ENCODE measurements at places on chromosomes 7 and 10. TPM values are rescaled to one million over a fixed set of nuclear protein-coding genes. Genes with fewer than 3 reads are reported as not detected.

The HK1 gene
- 128 TPM for total RNA-seq

DNA sequence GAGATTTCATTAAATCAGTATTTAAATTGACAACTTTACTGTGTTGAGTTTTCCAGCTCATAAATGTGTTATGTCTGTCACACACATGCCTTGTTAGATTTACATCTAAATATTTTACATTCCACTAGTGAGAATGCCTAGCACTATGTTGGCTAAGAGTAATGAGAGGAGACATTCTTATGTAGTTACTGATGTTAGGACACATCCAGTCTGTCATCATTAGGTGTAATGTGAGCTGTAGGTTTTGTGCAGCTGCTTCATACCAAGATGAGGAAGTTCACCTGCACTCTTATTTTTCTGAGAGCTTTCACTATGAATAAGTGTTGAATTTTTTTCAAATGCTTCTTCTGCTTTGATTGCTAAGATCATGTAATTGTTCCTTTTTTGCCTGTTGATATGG lies 218.0 kb upstream of the IGFBP3 start:
- no peak overlapping the region for H3K4me3 ChIP-seq
- no peaks in the 10 kb centered on the region for H3K36me3 ChIP-seq
- peak overlapping the region; percentile 83 for H3K27ac ChIP-seq

- no peaks in the 10 kb centered on the region for H3K27me3 ChIP-seq
- no peak overlapping the region for H3K27ac ChIP-seq
- H3K4me1 ChIP-seq: no peaks in the 10 kb centered on the region
- DNase-seq: peak; percentile 63
Measured at GRCh38 chr7:18570890-18571478, 75.4 kb downstream of the HDAC9 start.

GRCh38 chr10:450463-450862 lies 239.0 kb downstream of the DIP2C start:
- no peak overlapping the region for H3K4me3 ChIP-seq
- no peaks in the 10 kb centered on the region for H3K36me3 ChIP-seq
- no peak overlapping the region for H3K27ac ChIP-seq
- peaks cover 30% of the 10 kb centered on the region for H3K27me3 ChIP-seq
- DNase-seq: no peak
- H3K4me1 ChIP-seq: no peaks in the 10 kb centered on the region

Data from PC-9 (cell line).